ENCODE measurements at places on chromosomes 1 and 21.

GRCh38 chr1:94433866-94434265 is 15.7 kb downstream of the ABCD3 start:
- no peak for DNase-seq

GRCh38 chr1:35499652-35500176 is 57.5 kb downstream of the KIAA0319L start:
- peak; percentile 42 for DNase-seq

GRCh38 chr1:241557551-241558193 is 25.5 kb downstream of the KMO start:
- DNase-seq = no peak

- DNase-seq = no peak
Observed at GRCh38 chr1:87869567-87869966, 540.9 kb downstream of the LMO4 start.

DNA sequence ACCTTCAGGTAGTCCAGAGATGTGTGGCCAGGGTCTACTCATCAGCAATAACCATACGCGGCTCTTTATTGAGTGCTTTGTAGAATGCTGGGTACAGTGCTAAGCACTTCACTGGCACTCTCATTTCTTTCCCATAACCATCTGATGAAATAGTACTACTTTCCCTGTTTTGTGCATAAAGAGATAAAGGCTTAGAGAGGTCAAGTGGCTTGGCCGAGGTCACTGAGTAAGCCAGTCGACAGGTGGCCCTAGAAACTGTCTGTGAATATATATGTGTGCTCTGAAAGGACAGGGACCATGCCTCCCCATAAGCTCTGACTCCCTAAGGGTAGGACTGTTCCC is 52.8 kb downstream of the NENF start:
- DNase-seq = no peak

DNA sequence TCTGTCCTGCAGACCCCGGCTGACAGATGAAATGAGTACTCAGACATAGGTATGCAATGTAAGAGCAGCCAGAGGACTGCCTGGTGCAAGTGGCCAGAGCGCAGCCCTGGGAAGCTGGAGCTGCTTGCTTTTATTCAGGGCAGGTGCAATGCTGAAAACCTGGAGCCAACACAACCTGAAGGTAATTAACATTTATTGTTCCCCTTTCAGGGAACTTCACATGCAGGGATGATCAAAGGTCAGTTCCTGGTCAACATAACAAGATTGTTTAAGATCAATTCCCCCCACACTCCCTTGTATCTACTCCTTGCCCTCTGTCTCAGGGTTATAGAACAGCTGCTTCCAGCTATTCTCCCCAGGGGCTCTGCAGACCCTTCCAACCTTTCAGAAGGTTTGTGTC is 48.7 kb upstream of the PRELP start:
- DNase-seq = no peak

GRCh38 chr1:44270686-44271628 is 57.7 kb downstream of the DMAP1 start:
- no peak for DNase-seq

GRCh38 chr1:43239484-43239883 is 30.3 kb upstream of the TMEM125 start:
- DNase-seq = no peak

GRCh38 chr1:110857964-110858948 is 14.7 kb upstream of the CD53 start:
- DNase-seq = no peak

DNA sequence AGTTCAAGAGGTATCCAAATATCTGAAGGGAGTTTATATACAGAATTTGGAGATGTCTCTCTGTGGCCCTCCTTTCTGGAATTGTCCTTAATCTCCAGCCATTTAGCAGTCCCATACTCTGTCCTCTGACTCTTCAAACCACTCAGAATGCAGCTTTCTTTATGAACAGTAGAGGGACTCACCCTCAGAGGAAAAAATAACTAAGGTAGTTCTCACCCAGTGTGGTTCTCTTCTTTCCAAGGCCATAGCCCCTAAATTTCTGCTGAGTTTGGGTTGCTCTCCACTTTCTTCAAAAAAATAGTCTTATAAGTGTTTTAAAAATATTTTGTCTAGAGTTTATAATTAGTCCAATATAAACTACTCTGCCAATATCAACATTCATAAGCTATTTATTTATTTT is 369.7 kb downstream of the MATN1 start:
- no peak for DNase-seq

DNA sequence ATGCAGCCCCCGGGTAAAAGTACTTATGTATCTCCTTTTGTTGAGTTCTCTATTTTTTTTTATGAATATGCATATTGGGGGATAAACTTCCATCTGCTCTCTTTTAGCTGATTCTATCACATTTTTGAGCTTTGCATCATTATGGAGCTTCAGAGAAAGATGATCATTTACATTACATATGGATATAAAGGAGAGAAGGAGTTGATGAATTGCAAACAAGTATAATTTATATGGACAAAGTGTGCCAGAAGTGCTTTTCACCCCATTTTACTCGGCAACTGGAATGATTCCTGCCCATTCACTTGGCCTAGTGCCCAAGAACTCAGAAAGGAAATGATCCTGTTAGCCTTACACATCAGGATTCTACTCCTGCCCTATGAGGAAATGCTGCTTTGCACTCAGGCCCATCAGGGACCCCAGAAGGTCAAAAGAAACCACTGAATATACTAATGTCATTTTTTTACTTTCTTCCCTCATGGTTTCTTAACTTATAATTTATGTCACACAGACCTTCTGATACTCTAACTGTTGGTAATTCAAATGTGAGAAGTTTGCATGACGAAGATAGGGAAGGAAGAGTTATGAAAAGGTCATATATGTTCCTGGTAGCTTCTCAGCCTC is 65.6 kb downstream of the SAMSN1 start:
- no peak for DNase-seq

DNA sequence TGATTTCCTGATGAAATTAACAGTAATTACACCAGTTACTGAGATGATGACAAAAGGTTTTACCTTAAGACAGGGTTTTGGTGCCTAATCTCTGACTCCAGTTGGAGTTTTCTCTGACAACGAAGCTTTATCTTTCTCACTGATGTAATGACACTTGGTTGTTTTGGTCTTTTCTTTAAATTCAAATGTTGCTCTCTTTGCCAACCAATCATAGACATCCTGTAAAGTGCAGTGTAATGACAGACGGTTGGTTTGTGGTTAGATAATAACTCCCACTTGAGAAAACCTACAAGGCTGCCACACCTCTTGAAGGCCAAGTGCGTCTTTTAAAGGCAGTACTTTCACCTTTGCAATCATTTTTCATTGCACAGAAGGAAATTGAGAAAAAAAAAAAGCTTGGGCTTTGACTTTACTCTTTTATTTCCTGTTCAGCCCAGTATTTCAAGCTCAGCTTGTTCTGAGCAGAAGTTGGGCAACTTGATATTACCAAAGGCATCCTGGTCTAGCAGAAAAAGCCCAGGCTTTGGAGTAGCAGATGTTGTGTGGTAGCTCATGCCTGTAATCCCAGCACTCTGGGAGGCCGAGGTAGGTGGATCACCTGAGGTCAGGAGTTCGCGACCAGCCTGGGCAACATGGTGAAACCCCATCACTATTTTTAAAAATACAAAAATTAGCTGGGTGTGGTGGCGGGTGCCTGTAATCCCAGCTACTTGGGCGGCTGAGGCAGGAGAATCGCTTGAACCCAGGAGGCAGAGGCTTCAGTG is 14.9 kb downstream of the PDIK1L start:
- DNase-seq = peak; percentile 54

GRCh38 chr21:30629200-30629599 is 5.8 kb upstream of the KRTAP20-2 start:
- DNase-seq = no peak

- DNase-seq = no peak
Observed at GRCh38 chr1:117685936-117686806, 80.3 kb downstream of the TENT5C start.

- no peak for DNase-seq
Observed at GRCh38 chr1:227788271-227789083, 27.0 kb upstream of the PRSS38 start.

GRCh38 chr1:19337289-19337688 is 25.2 kb downstream of the SLC66A1 start:
- DNase-seq = no peak

DNA sequence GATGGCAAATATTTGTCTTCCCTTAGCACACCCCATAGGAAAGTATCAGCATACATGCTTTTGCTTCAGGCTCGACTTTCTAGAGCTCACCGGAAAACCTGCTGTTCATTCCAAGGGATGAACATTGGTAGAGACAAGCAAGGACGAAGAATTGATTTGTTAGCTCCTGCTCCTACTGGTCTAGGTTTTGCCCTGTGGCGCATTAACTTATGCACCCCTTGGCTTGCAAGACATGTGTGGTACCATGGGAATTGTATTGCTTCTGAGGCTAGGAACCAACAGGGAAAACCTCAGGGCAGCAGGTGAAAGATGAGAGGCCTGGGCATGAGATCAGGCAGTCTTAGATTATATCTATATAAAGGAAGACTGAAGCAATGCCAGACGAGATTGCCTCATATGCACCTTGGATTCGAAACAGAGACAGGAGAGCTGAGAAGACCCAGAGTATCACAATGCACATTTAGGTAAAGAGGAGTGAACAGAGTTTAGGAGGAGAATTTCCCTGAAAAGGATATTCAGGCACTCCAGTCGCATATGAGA is 771.2 kb upstream of the B3GALT2 start:
- no peak for DNase-seq

- DNase-seq = no peak
Observed at GRCh38 chr1:218336328-218336727, 8.8 kb upstream of the TGFB2 start.

DNA sequence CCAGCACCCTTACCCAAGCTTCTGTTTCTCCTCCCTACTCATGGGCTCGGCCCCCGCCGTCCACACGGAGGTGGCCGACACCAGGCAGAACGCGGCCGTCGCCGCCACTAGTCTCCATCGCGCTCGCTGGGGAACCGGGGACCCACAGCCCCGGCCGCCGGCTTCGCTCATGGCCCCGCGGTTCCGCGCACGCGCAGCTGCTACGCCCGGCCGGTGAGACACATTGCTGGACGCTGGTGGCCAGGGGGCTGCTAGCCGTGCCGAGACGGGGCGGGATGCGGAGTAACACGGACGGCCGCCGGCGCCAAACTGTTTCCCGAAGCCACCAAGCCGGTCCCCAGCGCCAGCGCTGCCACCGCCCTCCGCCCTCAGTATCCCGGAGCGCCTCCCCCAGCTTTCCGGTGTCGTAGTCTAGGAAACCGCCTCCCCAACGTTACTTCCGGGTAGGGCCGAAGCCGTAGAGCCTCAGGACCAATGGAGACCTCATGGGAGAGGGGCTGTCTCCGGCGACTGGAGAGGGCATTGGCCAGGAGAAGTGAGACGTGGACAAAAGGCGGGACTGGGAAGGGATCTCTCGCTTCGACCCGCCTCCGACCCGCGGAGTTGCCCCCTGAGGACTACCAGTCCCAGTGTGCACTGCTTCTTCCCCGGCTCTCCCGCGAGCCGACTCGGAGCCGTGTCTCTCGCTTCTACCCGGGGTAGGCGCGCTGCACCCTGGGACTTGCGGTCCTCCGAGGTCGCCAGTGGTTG is at the start of gene EDEM3:
EDEM3 (minus strand) TSS at position 383 of the 750 bp plus-strand sequence; CDS start at position 171, 212 bp downstream.
- peak; percentile 98 for DNase-seq

- no peak for DNase-seq
Observed at GRCh38 chr21:40972151-40972550, 125.2 kb upstream of the DSCAM start.

GRCh38 chr1:36729289-36729688 is 246.6 kb upstream of the CSF3R start:
- no peak for DNase-seq

- DNase-seq = no peak
Observed at GRCh38 chr1:117674521-117675400, 68.9 kb downstream of the TENT5C start.

GRCh38 chr1:187045371-187045770 is 216.6 kb downstream of the PLA2G4A start:
- DNase-seq = no peak

DNA sequence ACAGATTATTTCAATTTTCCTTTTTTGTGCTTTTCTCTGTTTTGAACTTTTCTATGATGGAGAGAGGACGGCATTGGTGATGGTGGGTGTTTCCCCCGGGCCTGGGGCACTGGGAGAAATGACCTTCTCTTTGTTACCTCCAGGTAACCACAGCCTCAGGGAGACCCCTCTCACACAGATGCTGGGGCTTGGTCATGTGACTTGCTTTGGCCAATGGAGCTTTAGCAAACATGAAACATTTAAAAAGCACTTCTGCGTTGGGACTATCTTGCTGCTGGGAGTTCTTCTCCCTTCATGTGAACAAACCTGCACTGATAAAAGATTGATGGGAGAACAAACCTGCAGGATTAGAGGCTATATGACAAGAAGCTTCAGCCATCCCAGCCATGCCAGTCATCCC is 122.9 kb downstream of the NGF start:
- DNase-seq = no peak

DNA sequence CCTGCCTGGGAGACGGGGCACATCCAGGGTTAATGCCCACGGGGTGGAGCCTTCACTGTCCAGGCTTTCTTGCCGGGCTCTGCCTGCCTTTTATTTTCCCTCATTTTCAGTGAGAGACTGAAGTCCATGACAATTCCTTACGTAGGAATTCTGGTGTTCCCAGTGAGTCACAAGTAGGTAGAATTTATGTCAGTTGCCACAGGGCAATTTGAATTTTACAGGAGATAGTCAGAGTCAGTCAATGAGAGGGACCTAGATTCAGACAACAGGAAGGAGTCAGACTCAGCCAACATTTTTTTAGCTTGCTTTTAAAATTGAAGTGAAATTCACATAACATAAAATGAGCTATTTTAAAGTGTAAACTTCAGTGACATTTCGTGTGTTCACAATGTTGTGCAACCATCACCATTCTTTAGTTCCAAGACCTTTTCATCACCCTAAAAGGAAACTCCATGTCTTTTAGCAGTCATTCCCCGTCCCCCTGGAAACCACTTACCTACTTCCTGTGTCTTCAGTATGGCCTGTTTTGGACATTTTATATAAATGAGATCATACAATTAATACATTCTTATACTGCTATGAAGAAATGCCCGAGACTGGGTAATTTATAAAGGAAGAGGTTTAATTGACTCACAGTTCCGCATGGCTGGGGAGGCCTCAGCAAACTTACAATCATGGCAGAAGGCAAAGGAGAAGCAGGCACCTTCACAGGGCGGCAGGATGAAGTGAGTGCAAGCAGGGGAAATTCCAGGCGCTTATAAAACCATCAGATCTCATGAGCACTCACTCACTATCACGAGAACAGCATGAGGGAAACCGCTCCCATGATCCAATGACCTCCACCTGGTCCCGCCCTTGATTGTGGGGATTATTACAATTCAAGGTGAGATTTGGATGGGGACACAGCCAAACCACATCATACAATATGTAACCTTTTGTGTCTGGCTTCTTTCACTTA is 14.6 kb downstream of the AJAP1 start:
- DNase-seq = no peak
